ENCODE measurements at places on chromosomes 6 and 20.

- DNase-seq, result no peak
Observed at GRCh38 chr20:44302026-44302669, 8.9 kb downstream of the FITM2 start.

DNA sequence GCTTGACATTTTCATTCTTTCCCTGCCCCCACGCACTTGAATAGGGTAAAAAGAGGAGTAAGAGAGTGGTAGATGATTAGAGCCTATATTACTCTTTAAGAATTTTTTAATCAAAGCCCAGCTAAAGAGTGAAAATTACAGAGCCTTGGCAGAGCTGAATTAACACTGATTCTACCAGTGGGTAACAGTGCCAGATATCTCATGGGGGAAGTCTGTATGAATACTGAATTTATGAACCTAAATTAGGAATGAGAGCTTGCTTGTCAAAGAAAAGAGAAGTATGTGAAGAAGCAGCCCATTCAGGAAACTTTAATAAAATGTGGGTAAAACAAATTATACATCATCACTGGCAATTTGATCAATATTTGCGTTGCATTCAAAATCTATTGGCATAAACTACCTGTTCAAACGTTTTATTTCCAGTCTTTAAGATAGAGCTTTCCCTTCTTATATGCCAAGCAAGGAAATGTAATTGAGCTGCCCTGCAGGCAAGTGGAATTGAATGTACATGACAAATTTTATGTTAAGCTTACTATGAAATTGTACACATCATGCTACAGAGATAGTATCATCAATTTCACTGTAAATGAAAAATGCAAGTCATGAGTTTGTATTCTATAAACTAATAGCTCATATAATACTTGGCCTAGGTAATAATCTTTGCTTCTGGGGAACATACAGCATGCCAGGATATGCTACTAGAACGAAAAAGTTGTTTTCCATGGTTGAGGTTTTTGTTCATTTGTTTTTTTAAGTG is 14.5 kb downstream of the SOBP start:
- DNase-seq, result no peak

GRCh38 chr6:36662380-36662779 is 16.1 kb upstream of the CDKN1A start:
- no peak for DNase-seq

- DNase-seq, result no peak
Observed at GRCh38 chr6:79864001-79864400, 83.4 kb downstream of the ELOVL4 start.

DNA sequence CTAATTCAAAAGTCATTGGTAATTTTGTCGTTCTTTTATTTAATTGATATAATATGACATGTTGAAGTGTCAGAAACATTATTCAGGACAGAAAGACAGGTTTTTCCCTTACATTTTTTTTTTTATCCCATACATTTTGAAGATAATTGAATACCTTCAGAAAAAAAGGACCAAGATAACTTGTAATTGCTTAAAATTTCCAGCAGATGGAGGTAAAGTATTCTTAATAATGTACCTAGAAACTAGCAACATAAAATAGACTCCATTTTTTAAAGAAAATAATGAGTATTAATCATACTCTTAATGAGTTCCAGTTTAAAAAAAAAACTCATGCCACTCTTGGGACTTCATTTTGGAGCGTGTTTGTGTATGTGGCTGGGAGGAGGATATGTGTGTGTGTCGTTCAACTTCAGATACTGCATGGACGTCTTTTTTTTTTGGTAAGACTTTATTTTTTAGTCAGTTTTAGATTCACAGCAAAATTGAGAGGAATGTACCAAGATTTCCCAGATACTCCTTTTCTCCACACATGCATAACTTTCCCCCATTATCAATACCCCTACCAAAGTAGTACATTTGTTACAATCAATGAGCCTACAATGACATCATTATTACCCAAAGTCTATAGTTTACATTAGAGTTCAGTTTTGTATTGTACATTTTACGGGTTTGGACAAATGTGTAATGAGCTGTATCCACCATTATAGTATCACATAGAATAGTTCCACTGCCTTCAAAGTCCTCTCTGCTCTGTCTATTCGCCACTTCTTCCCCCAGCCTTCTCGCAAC is 79.4 kb downstream of the ROS1 start:
- DNase-seq, result no peak

DNA sequence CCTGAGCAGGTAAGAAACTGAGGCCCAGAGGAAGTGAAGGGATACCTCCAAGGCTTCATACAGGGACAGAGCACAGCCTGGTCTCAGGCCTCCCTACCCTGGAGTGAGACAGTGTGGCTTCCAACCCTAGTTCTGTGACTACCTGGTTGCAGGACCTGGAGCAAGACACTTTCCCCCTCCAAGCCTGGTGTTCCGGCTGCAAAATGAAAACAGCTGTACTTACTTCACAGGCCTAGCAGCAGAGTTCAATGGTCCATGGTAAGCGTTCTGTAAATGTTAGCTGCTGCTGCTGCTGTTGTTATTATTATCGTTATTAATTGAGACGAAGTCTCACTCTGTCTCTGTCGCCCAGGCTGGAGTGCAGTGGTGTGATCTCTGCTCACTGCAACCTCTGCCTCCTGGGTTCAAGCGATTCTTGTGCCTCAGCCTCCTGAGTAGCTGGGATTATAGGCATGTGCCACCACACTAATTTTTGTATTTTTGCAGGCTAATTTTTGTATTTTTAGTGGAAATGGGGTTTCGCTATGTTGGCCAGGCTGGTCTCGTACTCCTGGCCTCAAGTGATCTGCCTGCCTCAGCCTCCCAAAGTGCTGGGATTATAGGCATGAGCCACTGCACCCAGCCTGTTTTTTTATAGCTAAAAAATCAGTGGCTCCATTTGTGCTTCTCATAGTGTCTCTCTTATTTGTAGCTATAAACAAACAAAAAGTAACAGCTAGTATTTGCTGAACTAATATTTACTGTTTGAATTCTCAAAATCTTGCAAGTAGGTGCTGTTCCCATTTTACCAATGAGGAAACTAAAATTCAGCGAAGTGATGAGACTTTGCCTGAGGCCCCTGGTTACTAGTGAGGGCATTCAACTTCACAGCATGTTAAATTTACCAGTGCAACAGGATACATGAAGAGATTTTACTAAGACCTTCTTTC is 41.9 kb downstream of the COX4I2 start:
- no peak for DNase-seq

DNA sequence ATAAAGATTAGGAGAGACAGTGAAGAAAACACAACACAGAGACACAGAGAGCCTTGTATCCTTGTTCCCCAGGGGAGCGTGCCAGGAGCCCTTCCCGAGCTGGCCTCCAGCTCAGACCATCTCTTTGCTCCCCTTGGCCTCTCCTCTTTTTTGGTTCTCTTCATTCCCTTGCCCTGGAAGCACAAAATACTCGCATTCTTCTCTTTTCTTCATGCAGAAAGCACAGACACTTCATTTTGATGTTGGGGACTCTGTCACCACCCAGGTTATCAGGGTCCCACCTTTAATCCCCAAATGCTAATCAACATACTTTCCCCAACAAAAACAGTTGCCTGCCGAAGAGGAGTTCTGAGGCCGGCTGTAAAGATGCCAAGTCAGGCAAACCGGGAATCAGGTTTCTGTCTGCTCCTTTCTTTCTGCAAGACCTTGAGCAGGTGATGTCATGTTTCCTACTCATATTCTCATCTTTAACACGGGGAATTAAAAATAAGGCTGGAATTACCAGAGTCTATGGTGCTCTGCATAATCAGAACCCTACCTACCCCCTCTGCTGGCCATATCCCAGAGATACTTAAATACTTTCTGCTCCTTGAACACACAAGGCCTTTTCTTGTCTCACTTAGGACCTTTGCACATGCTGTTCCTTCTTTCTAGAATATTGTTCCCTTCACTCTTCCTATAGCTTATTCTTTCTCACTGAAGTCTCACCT is 21.7 kb downstream of the TGM6 start:
- no peak for DNase-seq

DNA sequence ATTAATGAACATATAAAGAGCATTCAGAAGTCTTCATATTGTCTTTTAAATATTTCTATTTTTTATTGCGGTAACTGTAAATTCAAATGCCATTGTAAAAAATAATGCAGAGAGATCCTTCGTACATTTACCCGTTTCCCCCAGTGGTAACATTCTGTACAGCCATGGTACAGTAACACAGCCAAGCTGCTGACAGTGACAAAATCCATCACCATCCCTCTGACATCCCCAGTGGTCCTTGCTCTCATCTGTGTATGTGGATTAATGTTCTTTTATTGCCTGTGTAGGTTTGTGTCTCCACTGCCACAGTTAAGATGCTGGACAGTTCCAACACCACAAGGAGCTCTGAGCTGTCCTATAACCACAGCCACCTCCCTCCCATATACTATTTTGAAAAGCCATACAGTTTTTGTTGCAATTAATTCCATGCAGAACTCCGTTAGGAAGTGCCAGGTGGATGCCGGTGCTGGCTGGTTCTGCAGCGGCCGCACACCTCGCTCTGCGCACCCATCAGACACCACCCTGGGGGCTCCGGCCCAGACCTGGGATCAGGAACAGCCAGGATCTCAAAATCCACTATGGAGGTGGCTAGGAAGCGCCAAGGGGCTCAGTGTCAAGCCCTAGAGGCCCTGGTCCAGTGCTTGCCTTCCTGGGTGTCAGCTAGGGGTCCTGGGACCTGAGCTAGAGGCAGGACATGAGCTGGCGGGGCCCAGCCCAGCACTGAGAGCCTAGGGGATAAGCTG is 93.1 kb upstream of the PMEPA1 start:
- no peak for DNase-seq

GRCh38 chr20:54219751-54220426 is 12.0 kb downstream of the PFDN4 start:
- no peak for DNase-seq

DNA sequence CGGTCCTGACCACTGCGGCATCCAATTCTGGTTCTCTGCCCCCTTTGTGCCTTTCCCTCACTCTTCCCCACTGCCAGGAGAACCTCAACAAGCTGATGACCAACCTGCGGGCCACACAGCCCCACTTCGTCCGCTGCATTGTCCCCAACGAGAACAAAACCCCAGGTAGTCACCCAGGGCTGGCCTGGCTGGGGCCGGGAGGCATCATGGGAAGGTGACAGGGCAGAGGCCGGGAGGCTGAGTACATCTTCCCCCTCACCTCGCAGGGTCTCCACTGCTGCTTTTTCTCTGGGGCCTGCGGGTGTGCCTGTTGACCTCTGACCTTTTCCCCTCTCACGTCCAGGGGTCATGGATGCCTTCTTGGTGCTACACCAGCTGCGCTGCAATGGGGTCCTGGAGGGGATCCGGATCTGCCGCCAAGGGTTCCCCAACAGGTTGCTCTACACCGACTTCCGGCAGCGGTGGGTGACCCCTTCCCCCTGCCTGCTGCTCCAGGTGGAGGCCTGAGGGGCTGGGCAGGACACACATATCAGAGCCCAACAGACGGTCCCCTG is 35.1 kb downstream of the MYH7B start:
- no peak for DNase-seq

GRCh38 chr6:103680116-103680515 is 1179.6 kb downstream of the HACE1 start:
- DNase-seq, result no peak

DNA sequence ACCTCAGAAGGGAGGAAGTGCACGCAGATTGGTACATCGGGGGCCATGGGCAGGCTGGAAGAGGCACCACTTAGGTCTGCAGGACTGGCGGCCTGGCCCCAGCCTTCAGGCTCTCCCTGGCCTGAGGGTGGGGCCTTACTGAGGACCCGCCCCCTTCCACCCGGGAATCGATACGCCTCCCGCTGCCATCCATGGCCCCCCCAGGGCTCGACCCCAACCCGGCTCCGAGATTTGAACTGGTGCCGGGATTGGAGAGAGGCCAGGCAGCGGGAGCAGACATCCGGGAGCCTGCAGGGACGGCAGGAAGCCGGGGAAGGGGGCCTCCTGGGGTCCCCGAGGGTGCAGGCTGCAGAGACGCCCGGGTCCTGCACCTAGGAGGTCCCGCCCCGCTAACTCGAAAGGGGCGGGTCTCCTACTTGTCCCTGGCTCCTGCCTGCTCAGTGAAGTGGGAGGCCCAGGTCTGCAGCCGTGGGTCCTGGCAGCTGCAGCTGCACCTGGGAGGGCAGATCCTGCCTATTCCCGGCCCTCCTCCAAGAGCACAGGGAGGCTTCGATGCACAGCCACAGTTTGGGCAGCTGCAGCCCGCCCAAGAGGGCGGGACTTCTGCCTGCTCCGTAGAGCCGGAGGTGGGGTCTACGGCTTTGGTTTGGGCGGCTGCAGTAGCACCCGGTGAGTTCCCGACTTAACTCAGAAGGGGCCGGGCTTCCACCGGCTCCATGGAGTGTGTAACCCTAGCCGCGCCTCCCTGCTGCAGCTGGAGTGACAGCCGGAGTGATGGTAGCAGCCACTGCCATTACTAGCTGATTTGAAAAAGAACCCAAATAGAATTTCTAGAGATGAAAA is 35.2 kb upstream of the TBC1D22B start:
- peak; percentile 71 for DNase-seq

GRCh38 chr6:158020272-158020711 is 38.6 kb downstream of the SYNJ2 start:
- no peak for DNase-seq

GRCh38 chr6:119147101-119148053 is 68.9 kb upstream of the FAM184A start:
- peak; percentile 57 for DNase-seq

- peak; percentile 83 for DNase-seq
Observed at GRCh38 chr20:35994994-35995453, 26.6 kb downstream of the CNBD2 start.

Data from activated naive CD4-positive, alpha-beta T cell treated with Interleukin-2 at 50 U/mL for 16 hours (primary cell).